ENCODE measurements at places on chromosomes 2 and 18. TPM values are rescaled to one million over a fixed set of nuclear protein-coding genes. Genes with fewer than 3 reads are reported as not detected.

The C1QL2 gene
- total RNA-seq: not detected

The FAM237A gene
- not detected for total RNA-seq

The MAPK4 gene
- total RNA-seq: 0.07 TPM

DNA sequence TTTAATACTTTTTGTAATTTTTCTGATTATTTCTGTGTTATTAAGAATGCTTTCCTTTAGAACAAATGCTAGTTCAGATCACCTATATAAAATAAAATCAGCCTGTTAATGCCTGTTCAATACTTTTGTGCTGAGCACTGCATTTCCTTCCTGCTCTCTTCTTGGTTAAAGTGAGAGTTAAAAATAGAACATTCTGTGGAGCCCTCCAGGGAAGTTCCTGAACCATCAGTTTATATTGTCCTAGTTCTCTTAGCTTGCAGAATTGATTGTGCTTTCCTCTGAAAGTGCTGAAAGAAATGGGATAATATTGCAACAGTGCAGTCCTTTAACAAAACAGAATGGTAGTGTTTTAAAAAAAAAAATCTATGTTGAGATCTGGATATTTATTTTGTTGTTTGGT lies 74.6 kb upstream of the UBXN4 start:
- DNase-seq: no peak

GRCh38 chr18:39425172-39425850 lies 1859.7 kb upstream of the CELF4 start:
- DNase-seq: no peak

- DNase-seq: no peak
These were observed 6.3 kb upstream of the EN1 start for GRCh38 chr2:118853651-118854291.

Measured in A172 (cell line).